ENCODE measurements at places on chromosomes 3 and 15. TPM values are rescaled to one million over a fixed set of nuclear protein-coding genes. Genes with fewer than 3 reads are reported as not detected.

CCDC54 gene
- not detected for total RNA-seq

MRPS22 gene
- 93.6 TPM for total RNA-seq

PRRT3 gene
- 0.45 TPM for total RNA-seq

- DNase-seq, result no peak
These were observed 651.2 kb downstream of the DIPK2A start for GRCh38 chr3:144622845-144623244.

- DNase-seq, result no peak
These were observed 35.7 kb downstream of the ACAD9 start for GRCh38 chr3:128914966-128915645.

- no peak for DNase-seq
These were observed 4.2 kb downstream of the PTPRG start for GRCh38 chr3:61565569-61565968.

GRCh38 chr3:82000773-82001172 lies 239.3 kb upstream of the GBE1 start:
- DNase-seq, result no peak

GRCh38 chr3:98557324-98558010 lies 25.7 kb downstream of the GPR15 start:
- no peak for DNase-seq

All from heart right ventricle (tissue), 16 donors.